Psoas muscle (tissue), 8 donors: ENCODE measurements at places on chromosomes 3 and 15. TPM values are rescaled to one million over a fixed set of nuclear protein-coding genes. Genes with fewer than 3 reads are reported as not detected.

DNA sequence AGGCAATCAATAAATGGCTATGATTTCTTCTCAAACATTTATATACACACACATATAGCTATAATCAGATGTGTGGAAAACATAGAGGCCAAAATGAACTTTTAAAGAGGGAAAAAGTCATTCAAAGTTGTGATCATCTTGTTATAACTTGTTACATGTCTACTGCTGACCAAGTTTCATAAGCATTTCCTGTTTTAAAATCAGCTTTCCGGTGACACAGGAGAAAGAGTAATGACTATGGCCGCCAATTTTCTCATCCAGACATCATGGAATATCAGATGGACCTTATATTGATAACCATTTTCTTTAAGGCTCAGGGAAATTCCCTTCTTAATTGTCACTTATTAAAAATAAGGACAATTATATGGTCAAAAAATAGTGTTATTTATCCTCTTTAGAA is 71.7 kb upstream of the AGTR1 start:
- DNase-seq: no peak
- H3K4me3 ChIP-seq: no peak overlapping the region
- no peak overlapping the region for H3K27ac ChIP-seq
- no peaks in the 10 kb centered on the region for H3K4me1 ChIP-seq
- H3K27me3 ChIP-seq: no peaks in the 10 kb centered on the region
- H3K36me3 ChIP-seq: no peaks in the 10 kb centered on the region

DNA sequence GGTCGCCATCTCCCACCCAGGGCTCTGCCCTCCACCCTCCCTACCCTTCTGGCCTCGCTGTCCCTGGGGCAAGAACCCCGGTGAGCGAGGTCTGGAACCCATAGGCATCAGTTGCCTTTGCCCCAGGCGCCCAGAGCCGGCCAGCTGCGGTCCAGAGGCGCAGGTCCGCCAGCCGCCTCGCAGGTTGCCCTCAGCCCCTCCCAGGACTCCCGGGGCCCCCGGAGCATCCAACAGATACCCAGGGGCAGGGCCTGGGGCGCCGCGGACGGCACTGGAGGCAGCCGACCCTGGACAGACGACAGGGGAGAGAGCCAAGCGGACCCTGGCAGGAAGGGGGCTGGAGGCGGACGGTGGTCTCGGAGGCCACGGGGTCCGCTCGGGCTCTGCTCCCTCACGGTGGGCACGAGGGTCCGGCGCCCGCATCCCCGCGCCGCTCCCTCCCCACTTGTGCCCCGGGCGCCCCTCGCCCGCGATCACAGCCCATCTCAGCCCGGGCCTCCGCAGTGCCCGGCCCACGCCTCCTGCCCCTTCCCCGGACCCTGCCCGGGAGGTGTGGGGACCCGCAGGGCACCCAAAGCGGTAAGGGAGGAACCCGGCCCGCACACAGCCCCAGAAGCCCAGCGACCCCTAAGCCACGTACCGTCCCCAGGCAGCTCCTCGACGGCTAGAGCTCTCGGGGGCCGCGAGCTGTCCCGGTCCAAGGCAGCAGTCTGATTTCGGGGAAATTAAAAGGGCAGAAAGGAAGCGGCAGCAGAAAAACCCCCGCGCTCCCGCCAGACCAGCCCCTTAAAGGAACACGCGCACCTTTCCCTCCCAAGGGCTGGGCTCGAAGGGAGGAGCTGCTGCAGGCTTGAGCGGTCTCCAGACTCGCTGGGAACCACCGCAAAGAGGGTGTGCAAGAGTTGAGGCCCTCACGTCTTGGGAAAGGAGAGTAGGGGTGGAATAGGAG is at the start of gene HAPLN3:
Gene HAPLN3, minus strand, starts transcription at position 726 of the 949 bp plus-strand sequence. CDS start 8,246 bp downstream, outside the sequence.
- no peak within 1 kb of the TSS for H3K27ac ChIP-seq
- H3K36me3 ChIP-seq: no peaks in the 10 kb centered on the region
- no peak for DNase-seq
- H3K4me1 ChIP-seq: peaks cover 16% of the 10 kb centered on the region

GRCh38 chr15:56869573-56869972 is 48.9 kb upstream of the TCF12 start:
- DNase-seq: peak; percentile 64
- no peaks in the 10 kb centered on the region for H3K36me3 ChIP-seq
- H3K27me3 ChIP-seq: no peaks in the 10 kb centered on the region

DNA sequence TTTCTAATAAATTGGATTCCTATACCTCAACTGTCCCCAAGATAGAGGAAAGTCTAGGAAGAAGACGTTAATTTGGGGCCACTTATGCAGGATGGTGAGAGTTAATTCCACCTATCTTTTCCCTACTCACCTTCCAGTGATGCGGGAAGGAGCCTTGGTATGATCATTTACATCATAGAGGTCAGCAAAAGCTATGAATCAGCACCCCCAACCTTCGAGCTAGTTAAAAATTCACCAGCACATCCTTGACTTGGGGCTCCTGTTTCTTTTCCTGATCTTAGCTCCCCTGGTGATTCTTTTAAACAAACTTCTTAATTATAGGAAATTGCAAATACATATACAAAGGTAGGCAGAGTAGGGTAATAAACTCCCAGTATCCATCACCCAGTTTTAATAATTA is 366.6 kb downstream of the SOX2 start:
- no peak for DNase-seq
- H3K27me3 ChIP-seq: no peaks in the 10 kb centered on the region
- no peak overlapping the region for H3K27ac ChIP-seq

- no peak overlapping the region for H3K4me3 ChIP-seq
- no peaks in the 10 kb centered on the region for H3K36me3 ChIP-seq
- DNase-seq: peak; percentile 65
- no peaks in the 10 kb centered on the region for H3K27me3 ChIP-seq
- no peak overlapping the region for H3K27ac ChIP-seq
These were observed 660.1 kb upstream of the CFAP20DC start for GRCh38 chr3:59709702-59710553.

DNA sequence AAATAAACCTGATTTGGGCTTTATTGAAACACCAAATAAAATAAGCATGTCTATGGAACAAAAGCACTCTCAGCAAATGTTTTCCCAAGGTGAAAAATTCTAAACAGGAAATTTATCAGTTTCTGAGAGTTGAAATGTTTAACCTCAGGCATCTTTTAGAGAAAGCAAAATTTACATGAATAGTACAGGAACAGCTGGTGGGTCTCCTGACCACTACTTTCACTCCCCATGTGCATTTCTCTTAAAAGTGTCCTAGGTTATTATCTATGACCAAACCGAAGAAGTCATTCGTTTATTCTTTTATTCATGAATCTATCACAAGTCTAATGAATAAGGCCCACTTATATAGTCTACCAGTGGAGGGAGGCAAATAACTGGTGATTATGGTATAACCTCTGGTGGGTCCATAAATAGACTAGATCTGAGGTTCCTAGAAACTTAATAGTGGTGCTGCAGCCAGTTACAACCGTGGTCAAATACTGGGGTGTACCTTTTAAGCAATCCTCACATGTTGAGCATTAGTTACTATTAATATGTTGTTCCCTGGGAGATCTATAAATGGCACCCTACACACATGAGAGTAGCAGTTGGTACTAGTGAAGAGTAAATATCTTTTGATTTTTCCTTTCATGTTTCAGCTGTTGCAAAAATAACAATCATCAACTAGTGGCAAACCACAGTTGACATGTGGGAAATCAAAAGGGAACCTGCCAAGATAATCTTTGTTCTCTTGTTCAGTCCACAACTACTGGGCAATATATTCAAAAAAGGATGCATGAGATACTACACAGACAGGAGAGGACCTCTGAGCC is 169.3 kb upstream of the STAC start:
- H3K4me1 ChIP-seq: no peaks in the 10 kb centered on the region
- H3K27ac ChIP-seq: no peak overlapping the region
- no peak for DNase-seq
- H3K27me3 ChIP-seq: no peaks in the 10 kb centered on the region
- no peak overlapping the region for H3K4me3 ChIP-seq

GRCh38 chr3:89145995-89146394 is 38.6 kb downstream of the EPHA3 start:
- no peaks in the 10 kb centered on the region for H3K27me3 ChIP-seq
- no peak for DNase-seq
- H3K4me1 ChIP-seq: no peaks in the 10 kb centered on the region
- H3K4me3 ChIP-seq: no peak overlapping the region
- H3K27ac ChIP-seq: no peak overlapping the region
- no peaks in the 10 kb centered on the region for H3K36me3 ChIP-seq

DNA sequence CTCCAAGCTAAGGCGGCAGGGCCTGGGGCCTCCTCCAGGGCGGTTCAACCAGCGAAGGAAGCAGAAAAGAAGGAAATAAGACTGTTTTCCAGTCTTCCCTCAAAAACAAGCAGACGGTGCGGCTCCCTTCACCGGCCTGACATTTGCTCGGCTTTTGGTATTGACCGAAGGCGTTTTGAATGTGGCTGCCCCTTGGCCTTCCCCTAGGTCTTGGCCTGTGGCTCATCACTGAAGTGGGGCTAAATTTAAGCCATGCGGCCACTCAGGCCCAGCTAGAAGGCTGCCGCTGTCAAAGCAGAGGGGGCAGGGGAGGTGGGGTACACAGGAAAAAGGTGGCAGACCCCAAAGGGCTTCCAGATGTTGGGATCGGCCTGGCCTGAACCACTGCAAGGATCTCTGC is 86.2 kb downstream of the SRGAP3 start:
- H3K4me1 ChIP-seq: no peaks in the 10 kb centered on the region
- no peaks in the 10 kb centered on the region for H3K36me3 ChIP-seq
- no peaks in the 10 kb centered on the region for H3K27me3 ChIP-seq
- H3K4me3 ChIP-seq: no peak overlapping the region
- DNase-seq: no peak
- no peak overlapping the region for H3K27ac ChIP-seq

GRCh38 chr3:195221015-195221853 is 49.7 kb downstream of the XXYLT1 start:
- peak; percentile 40 for DNase-seq
- no peak overlapping the region for H3K27ac ChIP-seq
- H3K4me1 ChIP-seq: peaks cover 7% of the 10 kb centered on the region
- no peak overlapping the region for H3K4me3 ChIP-seq
- no peaks in the 10 kb centered on the region for H3K27me3 ChIP-seq
- H3K36me3 ChIP-seq: peaks cover 5% of the 10 kb centered on the region

DNA sequence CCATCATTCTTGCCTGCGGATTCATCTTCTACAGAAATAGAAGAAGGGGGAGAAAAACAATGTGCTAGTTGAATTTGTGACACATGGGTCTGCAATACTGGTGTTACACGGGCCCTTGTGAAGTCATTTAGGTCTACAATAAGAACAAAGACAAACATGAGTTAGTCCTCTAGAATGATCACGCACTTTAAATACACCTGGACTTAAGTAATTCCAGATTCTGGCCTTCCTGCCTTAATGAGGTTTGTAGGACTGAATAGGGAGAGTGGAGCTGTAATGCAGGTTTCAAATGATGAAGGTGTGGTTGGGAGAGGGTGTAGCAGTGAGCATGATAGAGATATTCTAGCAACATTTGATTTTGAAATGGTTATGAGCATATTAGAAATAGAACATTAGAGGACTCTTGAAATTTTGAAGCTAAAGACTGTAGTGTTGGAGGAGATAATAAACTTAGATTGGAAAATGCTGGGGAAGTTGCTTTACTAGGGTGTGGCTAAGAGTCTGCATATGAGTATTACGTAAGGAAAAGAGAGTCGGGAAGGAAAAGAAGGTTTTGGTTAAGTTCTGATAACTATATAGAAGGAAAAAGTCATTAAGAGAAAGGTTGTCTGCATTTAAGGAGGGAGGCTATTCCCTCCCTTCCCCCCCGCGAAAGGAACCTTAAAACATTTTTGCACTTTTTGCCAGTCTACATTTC is 606 bp downstream of the EIF2A start:
- no peaks in the 10 kb centered on the region for H3K27me3 ChIP-seq
- H3K4me3 ChIP-seq: peak overlapping the region; percentile 85
- peak overlapping the region; percentile 97 for H3K27ac ChIP-seq
- H3K4me1 ChIP-seq: peaks cover 36% of the 10 kb centered on the region

DNA sequence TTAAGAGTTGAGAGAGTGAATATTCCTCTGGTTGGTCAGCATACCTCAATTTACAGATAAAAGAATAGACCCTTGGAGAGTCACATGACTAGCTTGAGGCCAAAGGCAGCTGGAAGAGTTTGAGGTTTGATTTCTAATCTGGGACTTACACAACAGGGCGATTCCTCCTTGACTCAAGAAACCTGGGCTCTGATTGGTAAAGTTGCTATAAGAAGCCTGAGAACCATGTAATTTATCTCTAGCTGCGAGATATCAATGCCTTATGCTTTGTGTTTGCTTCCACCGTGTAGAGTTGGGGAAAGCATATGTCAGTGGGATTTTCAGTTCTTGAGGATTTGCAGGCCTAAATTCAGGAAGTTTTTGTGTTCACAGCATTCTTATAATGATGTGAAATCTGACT is 206.0 kb downstream of the KLHL25 start:
- H3K27me3 ChIP-seq: no peaks in the 10 kb centered on the region
- H3K27ac ChIP-seq: peak overlapping the region; percentile 94
- DNase-seq: no peak
- H3K4me3 ChIP-seq: peak overlapping the region; percentile 50

DNA sequence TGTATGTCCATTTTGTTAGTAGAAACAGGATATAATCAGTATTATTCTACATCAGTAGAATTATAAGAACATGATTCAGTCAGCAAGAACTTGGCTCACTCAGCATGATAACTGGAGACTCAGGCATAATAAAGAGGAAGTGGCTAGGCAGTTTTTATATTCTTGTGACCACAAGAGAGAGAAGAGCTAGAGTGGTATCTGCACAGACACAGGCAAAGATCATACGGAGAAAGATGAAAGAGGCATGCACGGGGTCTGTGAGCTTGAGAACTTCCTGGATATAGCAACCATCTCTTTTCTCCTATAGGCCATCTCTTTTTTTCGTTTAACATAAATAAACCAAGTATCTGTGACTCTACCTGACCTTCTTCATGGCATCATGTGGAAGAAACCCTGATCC is 46.8 kb downstream of the MYO5A start:
- no peak for DNase-seq
- H3K27ac ChIP-seq: peak overlapping the region; percentile 71
- H3K4me1 ChIP-seq: peaks cover 43% of the 10 kb centered on the region
- H3K27me3 ChIP-seq: no peaks in the 10 kb centered on the region
- no peak overlapping the region for H3K4me3 ChIP-seq

DNA sequence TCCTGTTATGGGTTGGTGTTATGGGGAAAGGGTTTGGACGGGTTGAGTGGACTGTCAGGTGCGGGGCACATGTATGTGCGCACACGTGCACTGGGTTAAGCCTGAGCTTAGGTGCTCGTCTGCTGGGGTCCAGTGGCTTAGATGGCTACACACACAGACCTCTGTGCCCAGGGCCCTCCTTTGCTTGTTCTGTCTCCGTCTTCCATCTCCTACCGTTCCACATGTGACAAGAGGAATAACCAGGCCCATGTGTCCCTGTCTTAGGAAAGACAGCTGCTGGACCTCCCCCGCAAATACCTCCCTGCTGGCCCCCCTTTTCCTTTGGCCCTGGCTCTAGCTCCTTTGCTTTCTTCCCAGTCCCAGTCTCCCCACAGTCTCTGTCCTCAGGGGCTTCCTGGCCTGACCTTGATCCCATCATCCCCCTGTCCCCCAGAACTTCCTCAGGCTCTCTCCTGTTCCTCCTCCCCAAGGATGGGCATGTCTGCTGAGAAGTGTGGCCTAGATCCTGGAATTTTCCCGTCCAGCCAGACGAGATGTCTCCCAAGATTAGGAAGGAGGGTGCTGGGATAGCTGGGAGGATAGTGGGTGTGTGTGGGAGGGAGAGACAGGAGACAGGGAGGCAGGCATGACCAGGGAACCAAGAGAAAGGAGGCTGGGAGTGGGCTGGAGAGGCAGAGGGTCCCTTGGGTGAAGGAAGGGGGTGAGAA is 797 bp upstream of the THPO start:
- H3K4me1 ChIP-seq: peaks cover 10% of the 10 kb centered on the region
- peak overlapping the region; percentile 77 for H3K27ac ChIP-seq
- H3K27me3 ChIP-seq: peaks cover 32% of the 10 kb centered on the region
- H3K4me3 ChIP-seq: peak overlapping the region; percentile 57
- H3K36me3 ChIP-seq: no peaks in the 10 kb centered on the region

Gene SYNPR
- polyA plus RNA-seq: not detected

Gene RARB
- polyA plus RNA-seq: 1.9 TPM

Gene RSL24D1
- 71.3 TPM for polyA plus RNA-seq

Gene CCR1
- 0.47 TPM for polyA plus RNA-seq

Gene STRIT1
- 1,389 TPM for polyA plus RNA-seq

Gene GNAT1
- not detected for polyA plus RNA-seq

Gene IQCF5
- not detected for polyA plus RNA-seq
